Smooth muscle cell of trachea (primary cell): ENCODE measurements at places on chromosomes 3 and 15. TPM values are rescaled to one million over a fixed set of nuclear protein-coding genes. Genes with fewer than 3 reads are reported as not detected.

The EHD4 gene
- 20.8 and 22.8 TPM in 2 replicates for total RNA-seq

The NLGN1 gene
- 1.0 and 3.3 TPM in 2 replicates for total RNA-seq

The SEMA7A gene
- 15.1 and 21.8 TPM in 2 replicates for total RNA-seq

The SUSD5 gene
- 1.6 and 2.5 TPM in 2 replicates for total RNA-seq

The MEGF11 gene
- total RNA-seq = not detected in 2 replicates
